ENCODE measurements at places on chromosomes 4 and X. TPM values are rescaled to one million over a fixed set of nuclear protein-coding genes. Genes with fewer than 3 reads are reported as not detected.

- no peak for DNase-seq
Measured at GRCh38 chr4:12846368-12846767, 637.8 kb downstream of the RAB28 start.

DNA sequence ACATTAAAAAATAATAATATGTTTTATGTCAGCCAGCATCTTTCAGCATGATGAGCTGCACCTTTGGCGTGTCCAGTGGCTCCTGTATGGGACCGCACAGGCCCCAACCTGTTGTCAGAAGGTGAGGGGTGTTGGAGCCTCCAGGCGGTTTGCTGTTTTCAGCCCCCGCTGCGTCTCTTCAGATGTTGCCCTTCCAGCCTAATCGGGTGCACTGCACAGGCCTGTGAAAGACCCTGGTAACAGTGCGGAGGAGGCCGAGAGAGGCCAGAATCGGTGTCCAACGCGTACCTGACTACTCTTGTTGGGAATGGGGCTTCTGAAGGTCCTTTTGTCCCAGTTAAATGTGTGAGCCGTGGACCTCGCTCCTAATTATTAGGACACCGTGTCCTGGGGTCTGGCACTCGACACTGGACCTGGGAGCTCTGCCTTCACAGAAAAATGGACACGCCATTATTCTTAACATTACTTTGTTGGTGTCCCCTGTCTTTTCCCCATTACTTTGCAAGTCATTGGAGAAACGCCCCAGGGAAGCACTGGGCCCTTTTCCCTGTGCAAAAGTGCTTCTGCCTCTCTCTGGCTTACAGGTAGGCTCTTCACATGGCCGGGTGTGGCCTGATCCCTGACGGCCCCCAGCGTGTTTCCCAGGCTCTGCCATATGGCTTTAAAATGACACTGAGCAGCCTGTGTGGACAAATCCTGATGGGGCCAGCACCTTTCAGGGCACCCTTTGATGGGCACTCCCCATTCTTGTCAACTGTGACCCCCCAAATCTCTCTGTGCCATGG, 51.2 kb downstream of the TBC1D14 start:
- no peak for DNase-seq

GAK gene
- polyA plus RNA-seq = 50.3 TPM

DNA sequence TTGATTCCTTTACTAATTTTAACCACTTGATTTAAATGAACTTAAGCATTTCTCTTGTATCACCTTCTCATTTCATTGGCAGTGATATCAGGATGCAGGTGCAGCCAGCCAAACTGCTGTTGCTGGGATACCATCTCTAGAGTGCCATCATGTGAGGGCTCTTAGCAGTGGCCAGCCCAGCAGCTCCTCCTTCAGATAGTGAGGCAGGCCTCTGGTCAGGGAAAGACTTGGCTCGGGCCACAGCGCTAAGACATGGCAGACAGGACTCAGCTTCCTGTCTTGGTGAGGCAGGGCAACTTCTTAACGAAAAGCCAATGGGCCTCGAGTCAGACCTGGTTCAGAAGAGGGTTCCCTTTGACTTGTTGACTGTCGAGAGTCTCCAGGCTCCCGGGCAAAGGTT, 50.0 kb downstream of the NOP14 start:
- no peak for DNase-seq

DNA sequence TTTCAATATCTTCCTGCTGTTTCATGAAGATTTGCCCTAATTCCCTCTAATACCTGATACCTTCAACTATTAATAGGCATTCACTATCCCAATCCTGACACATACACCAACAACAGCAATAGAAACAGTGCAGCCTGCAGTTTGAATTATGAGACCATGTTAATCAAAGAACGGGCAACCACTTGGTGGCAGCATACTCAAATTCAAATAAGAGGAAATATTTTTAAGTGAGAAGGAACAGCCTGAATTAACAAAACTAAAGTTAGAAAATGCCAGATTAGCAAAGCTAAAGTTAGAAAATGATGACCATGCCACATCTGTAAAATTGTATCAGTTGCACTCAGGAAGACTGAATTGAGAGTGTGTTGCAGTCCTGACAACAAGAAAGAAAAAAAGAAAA, 204.9 kb downstream of the SMARCA1 start:
- no peak for DNase-seq

AMBN gene
- not detected for polyA plus RNA-seq

DNA sequence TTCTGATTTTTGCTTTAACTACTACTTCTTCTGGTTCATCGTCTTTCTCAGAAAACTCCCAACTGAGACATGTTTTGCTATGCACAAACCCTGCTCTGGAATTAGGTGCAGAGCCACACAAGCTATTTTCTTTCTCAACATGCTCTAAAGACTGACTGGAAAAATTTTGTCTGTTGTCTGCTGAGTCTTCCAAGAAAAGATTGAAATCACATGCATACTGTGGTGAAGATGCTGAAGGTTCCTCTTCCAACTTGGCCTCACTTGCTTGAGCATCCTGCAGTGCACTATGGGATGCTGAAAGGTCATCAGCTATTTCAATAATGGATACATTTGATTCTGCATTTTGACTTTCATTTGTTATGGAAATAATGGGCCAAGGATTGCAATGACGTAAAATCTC, 24.1 kb downstream of the PIN4 start:
- DNase-seq = no peak

SULT1B1 gene
- not detected for polyA plus RNA-seq

BEX5 gene
- polyA plus RNA-seq = not detected

- DNase-seq = no peak
Measured at GRCh38 chr4:128141866-128142265, 80.8 kb downstream of the LARP1B start.

GRCh38 chr4:87989765-87990164, 14.3 kb downstream of the SPP1 start:
- DNase-seq = no peak

All from H1 (cell line).